Cortex of kidney (tissue), 1 donor: ENCODE measurements at places on chromosomes 2 and 18.

DNA sequence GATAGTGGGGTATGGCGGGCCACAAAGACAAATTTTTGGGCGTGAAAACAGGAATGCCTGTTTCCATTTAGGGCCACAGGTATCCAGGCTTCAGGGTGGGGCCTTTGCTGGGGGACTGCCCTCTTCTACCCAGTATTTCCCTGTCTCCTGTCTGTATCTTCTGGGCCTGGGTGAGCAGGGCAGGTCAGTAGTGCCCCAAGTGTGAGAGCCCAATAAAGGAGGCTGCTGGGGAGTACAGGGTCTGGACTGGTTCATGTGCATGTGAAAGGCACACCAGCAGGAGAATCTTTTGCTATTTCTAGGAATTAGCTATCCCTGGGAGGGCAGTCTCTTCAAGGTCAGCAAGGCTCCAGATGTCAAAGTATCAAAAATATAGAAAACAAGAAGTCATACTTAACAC, 71.5 kb downstream of the MEX3C start:
- DNase-seq = no peak

GRCh38 chr18:48777744-48778116, 173.0 kb downstream of the SMAD7 start:
- no peak for DNase-seq

GRCh38 chr2:207847807-207848544, 78.3 kb upstream of the FZD5 start:
- no peak for DNase-seq

GRCh38 chr2:227006189-227006897, 157.7 kb downstream of the COL4A4 start:
- DNase-seq = no peak

DNA sequence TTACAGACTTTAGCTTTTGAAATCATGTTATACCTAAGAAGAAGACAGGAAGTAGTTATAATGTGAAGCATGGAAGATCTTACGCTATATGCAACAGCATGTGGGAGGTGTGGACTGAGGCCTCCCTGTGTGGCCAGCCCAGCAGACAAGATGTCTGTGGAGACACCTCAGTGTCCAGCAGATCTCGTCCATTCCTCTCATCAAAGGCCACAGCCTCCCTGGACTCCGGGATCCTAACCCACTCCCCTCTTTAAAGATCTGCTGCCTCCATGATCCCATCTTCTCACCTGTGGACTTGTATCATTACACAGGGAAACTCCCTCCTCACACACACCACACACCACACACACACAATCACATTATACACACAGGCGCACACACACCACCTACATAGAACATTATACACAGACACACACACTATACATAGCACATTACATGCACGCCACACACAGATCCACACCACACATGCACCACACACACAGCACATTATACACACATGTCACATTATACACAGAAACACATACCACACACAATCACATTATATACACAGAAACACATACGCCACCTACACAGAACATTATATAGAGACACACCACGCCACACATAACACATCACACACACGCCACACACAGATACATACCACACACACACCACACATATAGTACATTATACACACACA, 89.5 kb downstream of the PXDN start:
- DNase-seq = no peak

- no peak for DNase-seq
Observed at GRCh38 chr2:201797175-201797840, 9.0 kb upstream of the CDK15 start.

DNA sequence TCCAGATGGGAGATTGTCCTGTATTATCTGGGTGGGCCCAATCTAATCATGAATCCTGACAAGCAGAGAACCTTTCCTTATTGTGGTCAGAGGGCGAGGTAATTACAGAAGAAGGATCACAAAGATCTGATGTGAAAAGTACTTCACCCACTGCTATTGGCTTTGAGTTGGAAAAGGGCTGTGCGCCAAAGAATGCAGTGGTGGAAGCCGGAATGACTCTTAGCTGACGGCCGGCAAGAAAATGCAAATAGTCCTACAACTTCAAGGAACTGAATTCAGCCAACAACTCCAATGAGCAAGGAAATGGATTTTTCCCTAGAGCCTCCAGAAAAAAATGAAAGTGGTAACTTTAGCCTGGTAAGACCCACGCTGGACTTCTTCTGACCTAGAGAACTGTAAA, 67.3 kb downstream of the CTNNA2 start:
- no peak for DNase-seq

DNA sequence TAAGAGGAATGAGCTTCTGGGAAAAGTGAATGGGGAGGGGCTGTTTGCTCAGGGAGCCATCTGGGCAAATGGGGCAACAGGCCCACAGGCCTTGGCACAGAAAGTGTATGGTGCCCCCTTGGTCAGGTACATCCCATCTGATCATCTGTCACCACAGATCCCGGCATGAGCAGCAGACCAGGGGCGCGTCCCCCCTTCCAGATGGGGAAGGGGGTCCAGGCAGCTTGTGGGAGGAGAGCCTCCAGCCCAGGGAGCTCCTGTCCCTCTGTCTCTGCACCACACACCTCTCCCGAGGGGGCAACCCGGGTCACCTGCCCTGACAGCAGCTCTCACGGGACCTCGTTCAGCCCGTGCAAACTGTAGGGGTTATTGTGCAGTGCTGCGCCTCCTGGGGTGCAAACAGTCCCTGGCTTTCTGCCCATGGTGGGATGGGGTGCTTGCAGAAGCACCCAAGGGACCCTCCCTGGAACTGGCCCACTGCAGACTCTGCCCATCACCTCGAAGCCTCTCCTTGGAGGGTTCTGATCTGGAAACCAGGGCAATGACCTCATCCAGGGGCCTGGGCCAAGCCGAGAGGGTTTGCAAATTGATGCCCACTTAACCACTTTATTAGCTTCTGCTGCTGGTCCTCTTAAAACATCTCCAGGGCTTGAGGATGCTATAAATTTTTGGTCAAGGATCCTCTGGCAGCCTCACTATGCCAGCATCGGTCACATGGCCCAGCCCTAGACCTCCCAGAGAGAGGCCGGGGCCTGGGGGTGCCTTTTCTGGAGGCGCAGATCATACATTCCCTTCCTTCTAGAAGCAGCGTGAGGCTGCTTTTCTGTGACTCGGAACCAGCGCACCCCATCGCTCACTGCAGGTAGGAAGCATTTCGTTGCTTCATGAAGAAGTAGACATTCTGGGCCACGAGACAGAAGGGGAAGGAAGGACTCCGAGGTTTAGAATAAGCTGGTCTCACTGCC, 7.6 kb upstream of the BOK start:
- DNase-seq = no peak

- DNase-seq = no peak
Observed at GRCh38 chr18:59900222-59901128, 679 bp downstream of the PMAIP1 start.

- DNase-seq = no peak
Observed at GRCh38 chr2:179410552-179411356, 146.1 kb upstream of the SESTD1 start.

DNA sequence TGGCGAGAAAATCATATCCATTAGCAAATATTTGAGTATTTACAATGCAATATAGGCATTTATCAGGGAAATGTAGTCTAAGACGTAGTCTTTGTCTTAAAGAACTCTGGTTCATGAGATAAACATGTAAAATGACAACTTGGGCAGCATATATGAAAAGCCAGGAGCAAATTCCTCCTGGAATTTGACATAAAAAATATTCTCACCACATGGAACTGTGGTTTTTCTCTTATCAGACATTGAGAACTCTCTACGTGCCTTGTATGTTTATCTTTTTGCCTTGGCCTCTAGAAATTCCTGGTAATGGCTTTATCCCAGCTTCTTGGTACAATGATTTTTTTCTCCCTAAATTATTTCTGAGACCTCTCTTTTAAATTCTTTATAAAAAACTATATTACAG, 2.8 kb downstream of the MAPK4 start:
- no peak for DNase-seq

- no peak for DNase-seq
Observed at GRCh38 chr18:52582516-52582915, 242.5 kb downstream of the DCC start.

- DNase-seq = no peak
Observed at GRCh38 chr2:9954136-9954535, 2.6 kb downstream of the GRHL1 start.

DNA sequence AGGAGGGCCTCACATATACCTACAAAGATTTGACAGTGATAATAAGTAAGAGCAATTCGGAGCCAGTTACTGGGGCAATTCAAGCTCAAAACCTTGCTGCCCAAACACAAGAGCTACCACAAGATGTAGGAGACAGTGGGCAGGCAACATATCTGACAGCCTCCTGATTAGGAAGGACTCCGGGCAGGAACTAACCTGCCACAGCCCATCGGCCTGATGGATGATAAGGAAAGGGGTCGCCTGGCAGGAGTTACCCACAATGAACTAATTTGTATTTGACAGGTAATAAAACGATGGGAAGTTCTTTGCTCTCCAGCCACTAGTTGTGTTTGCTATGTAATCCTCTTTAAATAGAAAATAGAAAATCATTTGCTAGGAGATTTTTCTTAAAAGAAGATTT, 100.2 kb downstream of the ARHGAP15 start:
- DNase-seq = no peak

GRCh38 chr2:221775096-221775495, 203.0 kb upstream of the EPHA4 start:
- no peak for DNase-seq

DNA sequence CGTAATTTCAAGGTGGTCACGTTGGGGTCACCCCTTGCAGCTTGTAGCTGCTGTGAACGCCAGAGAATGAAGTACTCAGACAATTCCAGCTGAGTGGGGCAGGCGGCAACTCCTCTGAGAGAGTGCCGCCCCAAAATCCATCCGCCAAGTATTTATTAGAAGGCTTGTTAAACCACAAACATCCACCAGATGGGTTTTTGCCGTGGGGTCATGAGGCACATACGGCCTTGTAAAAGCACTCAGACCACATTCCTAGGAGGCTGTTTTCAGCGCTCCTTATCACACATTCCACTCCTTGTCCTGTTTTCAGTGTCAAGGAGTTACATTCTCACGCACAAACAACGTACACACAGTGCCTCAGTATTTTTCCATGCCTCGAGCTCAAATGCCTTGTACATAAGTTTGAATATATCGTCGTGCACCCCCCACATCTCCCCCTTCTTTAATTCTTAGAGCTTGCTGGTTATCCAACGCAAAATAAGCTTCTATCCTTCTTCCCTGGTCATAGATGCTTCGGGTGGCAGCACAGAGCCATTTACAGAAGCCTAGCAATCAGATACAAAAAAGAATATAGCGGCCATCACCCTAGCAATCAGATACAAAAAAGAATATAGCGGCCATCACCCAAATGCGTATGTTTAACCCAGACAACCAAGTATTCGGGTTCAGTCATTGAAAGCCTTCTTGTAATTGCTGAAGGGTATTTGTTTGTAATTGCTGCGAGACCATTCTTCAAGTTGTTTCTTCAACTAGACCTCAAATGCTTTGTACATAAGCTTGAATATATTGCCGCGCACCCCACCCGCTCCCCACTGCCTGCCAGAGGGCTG, 7.3 kb downstream of the ALPP start:
- no peak for DNase-seq

GRCh38 chr18:23058746-23059415, 76.4 kb upstream of the CABLES1 start:
- DNase-seq = no peak
